ENCODE measurements at places on chromosomes 1 and 21.

- DNase-seq = no peak
Observed at GRCh38 chr21:16608209-16608830, 878.5 kb downstream of the USP25 start.

- DNase-seq = peak; percentile 36
Observed at GRCh38 chr1:220271706-220272046, 577 bp downstream of the RAB3GAP2 start.

- DNase-seq = peak; percentile 57
Observed at GRCh38 chr1:165647970-165648369, 16.9 kb downstream of the MGST3 start.

DNA sequence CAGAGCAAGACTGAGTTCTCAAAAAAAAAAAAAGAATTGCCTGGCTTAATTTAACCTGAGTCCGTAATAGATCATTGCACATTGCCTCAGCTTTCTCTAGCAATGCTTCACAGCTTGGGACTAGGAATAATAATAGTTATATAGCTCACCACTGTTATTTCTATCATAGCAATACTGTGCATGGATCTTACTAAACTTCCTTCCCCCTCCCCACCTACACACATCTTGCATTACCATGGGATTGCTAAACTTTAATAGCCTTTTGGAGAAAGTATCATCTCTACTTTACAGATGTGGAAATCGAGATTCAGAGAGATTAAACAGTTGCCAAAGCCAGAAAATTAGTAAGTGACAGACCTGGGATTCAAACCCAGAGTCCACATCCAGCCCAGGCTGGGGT lies 99.4 kb downstream of the ATP5PO start:
- no peak for DNase-seq

DNA sequence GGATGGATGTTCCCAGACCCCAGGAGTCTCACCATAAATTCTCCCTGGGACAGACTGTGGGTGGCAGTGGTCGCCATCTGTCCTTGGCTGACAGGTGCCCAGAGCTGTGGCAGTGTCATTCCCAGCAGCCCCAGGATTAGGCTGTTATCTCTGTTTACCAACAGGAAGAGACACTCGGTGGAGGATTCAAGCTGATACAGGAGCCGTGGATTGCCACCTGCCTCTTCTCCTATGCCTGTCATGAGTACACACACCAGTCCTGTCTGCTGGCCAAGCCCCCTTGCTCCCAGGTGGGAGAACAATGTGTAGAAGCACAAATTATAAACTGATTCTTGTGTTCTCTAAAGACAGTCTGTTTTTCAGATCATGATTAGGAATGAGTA lies 152.6 kb downstream of the ETS2 start:
- DNase-seq = peak; percentile 40

GRCh38 chr1:53147174-53147573 lies 4.7 kb upstream of the SLC1A7 start:
- no peak for DNase-seq

- no peak for DNase-seq
Observed at GRCh38 chr1:71630073-71630472, 549.2 kb upstream of the ZRANB2 start.

GRCh38 chr1:48236716-48237470 lies 14.4 kb downstream of the SLC5A9 start:
- peak; percentile 38 for DNase-seq

GRCh38 chr1:247175458-247175857 lies 3.6 kb upstream of the ZNF124 start:
- no peak for DNase-seq

- no peak for DNase-seq
Observed at GRCh38 chr1:205236951-205237475, 9.3 kb downstream of the TMCC2 start.

GRCh38 chr1:158675563-158676323 lies 10.8 kb downstream of the SPTA1 start:
- DNase-seq = no peak

DNA sequence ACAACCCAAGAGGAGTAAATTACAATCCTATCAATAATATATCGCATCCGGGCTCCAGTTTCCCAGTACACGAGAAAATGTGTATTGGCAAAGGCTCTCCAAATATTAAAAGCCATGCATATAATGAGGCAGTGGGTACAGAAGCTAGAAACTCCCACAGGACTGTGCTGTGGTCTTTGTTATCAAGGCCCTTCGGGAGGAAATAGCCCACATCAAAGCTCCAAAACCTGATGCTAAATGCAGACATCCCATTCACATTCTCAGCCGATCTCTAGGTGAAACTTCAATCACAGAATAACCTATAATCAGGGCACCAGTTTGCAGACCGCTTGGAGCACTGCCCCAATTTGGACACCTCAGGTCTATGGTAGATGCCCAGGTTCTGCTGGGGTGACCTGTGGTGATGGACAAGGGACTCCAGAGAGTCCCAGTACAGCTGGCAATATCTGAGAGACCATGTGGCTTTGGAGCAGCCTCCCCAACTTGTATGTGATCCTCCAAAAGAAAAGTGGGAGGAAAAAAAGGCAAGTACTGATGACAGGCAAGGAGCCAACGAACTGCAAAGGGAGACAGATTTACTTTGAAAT lies 148.8 kb upstream of the CAMK1G start:
- DNase-seq = no peak

- DNase-seq = peak; percentile 84
Observed at GRCh38 chr1:3320246-3321152, 134.0 kb upstream of the ARHGEF16 start.

GRCh38 chr1:196063294-196063693 lies 544.9 kb downstream of the KCNT2 start:
- no peak for DNase-seq

GRCh38 chr1:234862944-234863515 lies 253.1 kb upstream of the IRF2BP2 start:
- DNase-seq = peak; percentile 91

- peak; percentile 97 for DNase-seq
Observed at GRCh38 chr1:153626904-153627714, at the start of gene S100A13. S100A13 (minus strand) TSS chr1:153627505; CDS start chr1:153626472, 1,033 bp downstream.

DNA sequence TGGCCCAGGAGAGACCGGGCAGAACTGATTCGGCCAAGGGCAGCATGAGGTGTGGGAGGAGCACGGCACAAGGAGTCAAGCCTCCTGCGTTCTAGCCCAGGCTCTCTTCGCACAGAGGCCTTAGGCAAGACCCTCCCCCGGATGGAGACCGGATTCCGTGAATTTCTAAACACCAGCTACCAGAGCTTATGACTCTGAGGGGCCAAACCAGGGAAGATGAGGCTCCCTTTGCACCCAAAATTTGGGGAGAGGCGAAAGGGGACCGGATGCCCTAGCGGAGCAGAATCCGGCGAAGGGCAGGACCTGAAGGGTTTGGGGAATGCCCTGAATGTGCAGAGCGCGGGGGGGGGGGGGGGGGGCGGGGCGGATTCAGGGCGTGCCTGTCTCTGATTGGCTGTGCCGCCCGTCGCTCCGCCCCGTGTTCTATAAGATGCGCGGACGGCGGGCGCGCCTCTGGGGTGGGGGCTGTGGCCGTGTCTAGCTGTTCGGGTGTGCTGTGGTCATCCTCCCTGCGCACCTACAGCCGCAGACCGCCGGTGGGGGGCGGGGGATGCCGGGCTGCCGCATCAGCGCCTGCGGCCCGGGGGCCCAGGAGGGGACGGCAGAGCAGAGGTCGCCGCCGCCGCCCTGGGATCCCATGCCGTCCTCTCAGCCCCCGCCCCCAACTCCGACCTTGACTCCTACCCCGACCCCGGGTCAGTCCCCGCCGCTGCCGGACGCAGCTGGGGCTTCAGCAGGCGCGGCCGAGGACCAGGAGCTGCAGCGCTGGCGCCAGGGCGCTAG lies at the start of gene TRNP1:
Gene TRNP1, plus strand, starts transcription at position 456 of the 783 bp plus-strand sequence. Its CDS starts 95 bp downstream, at position 551.
- peak; percentile 52 for DNase-seq

- no peak for DNase-seq
Observed at GRCh38 chr1:156709031-156709430, 3.6 kb upstream of the CRABP2 start.

GRCh38 chr1:211738691-211739301 lies 63.4 kb upstream of the NEK2 start:
- DNase-seq = no peak

- no peak for DNase-seq
Observed at GRCh38 chr1:195105773-195106172, 1502.5 kb downstream of the KCNT2 start.

GRCh38 chr1:61282387-61282786 lies 200.0 kb downstream of the NFIA start:
- no peak for DNase-seq

- peak; percentile 45 for DNase-seq
Observed at GRCh38 chr1:41239988-41240610, 2.0 kb downstream of the SCMH1 start.

GRCh38 chr1:219573960-219574359 lies 38.9 kb downstream of the ZC3H11B start:
- no peak for DNase-seq

GRCh38 chr1:167666416-167666815 lies 36.4 kb downstream of the RCSD1 start:
- peak; percentile 96 for DNase-seq

- no peak for DNase-seq
Observed at GRCh38 chr1:97488530-97488929, 432.3 kb downstream of the DPYD start.

GRCh38 chr1:4621646-4622045 lies 32.8 kb upstream of the AJAP1 start:
- DNase-seq = no peak

DNA sequence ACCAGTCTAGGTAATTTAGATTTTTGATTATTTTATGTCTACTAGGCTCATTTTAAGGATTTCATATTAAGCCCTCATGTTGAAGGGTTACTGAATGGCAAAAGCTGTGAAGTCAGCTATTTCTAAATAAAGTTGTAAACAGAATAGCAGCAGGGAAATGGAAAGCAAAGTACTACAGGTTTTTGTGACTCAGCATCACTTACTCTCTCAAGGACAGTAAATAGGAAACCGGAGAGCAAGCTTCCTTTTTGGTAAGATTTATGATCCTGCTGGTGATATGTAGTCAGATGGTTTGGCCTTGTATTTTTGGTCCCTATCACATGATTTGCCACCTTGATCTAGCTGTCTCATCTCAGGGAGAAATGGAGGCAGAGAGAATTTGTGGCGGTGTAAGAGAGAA lies 226.0 kb downstream of the RPS6KC1 start:
- peak; percentile 12 for DNase-seq

DNA sequence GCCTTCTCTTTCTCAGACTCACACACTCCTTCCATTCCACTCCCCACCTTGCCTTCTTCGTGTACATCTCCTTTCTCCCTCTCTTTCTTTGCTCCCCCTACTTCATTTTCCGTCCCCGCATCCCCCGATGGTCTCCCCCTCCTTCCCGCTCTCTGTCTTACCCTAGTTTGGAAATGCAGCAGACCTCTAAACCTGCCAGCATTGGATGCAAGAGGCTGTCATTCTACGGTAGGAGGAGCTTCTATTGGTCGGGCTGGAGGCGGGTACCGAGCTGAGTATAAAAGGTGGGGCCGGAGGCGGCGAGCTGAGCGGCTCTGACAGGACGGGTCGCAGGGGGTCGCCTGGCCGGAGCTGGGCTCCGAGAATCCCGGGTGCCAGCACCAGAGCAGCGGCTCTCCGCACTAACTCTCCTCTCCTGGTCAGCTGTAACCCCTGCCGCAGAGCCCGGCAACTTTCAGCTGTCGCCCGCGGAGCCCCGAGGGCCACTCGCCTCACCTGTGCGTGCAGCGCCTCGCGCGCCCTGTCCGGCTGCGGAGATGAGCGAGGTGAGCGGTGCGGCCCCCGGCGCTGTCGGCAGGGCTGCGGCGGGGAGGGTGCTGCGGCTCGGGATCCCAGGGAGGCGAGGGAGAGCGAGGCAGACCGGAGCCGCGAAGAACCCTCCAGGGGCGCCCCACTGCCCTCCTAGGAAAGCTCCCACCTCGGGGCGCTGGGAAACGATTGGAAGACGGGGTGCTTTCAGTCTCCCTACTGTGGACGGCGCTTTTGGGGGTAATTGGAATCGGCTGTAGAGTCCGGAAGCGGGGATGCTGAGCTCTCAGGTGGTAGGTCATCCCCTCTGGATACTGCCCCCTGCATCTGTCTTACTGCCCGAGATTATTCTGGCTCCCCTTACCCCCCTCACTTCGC lies at the start of gene PCP4L1:
Gene PCP4L1, plus strand, starts transcription at position 307 of the 906 bp plus-strand sequence. Its CDS starts 230 bp downstream, at position 537.
- DNase-seq = peak; percentile 46

DNA sequence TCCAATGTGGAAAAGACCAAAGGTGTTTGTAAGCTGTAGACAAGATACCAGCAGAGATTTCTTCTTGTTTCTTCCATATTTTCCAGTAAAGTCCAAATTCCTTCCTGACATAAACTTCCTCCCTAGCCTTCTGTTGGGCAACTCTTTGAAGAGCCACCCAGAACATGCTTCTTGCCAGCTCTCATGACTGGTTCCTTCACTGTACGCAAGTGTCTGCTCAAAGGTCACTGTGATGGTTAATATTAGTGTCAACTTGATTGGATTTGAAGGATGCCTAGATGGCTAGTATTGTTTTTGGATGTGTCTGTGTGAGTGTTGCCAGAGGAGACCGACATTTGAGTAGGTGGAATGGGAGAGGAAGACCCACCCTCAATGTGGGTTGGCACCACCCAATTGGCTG lies 416.6 kb upstream of the RUNX1 start:
- no peak for DNase-seq

GRCh38 chr21:38773099-38774061 lies 32.3 kb upstream of the ETS2 start:
- DNase-seq = peak; percentile 74

DNA sequence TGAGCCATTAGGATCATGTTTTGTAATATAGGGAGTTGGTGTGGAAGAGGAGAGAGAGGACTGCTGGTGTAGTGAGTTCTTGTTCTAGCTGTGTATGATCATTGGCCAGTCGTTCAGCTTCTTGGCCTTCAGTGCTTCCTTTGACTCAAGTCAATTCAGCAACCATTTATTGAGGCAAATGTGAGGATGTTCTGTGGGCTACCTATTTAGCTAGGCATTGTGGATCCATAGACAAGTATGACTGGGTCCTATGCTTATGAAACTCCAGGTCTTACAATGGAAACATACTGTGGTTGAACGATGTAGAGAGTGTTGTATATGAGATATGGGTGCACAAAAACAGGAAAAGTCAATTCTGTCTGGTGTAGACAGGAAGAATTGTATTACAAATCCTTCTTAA lies 41.7 kb downstream of the NFIA start:
- DNase-seq = no peak

DNA sequence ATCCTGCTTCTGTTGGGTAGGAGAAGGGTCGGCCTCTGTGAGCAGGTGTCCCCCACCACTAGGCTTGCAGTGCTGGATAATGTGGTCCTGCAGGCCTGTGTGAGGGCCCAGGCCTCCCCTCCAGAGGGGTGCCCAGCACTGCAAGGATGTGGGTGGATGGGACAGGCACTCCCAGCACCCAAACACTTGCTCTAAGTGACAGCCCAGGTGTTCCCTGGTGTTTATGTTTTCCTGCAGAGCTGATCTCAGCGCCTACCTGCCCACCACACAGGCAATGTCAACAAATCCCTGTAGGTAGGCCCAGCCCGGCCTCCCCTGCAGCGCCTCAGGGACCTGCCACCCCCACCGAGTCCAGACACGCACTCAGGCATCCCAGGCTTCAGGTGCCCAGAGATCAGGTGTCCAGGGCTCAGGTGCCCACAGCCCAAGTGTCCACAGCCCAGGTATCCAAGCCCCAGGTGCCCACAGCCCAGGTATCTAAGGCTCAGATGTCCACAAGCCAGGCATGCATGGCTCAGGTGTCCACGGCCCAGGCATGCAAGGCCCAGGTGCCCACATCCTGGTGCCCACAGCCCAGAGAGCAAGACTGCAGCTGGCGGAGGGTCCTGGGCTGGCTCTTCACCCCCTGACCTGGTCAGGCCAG lies 59.2 kb downstream of the WNT9A start:
- no peak for DNase-seq
